IPS DF 19.7 (cell line): ENCODE measurements at places on chromosomes 5 and 9.

- DNase-seq, result no peak
These were observed 233.2 kb downstream of the ROR2 start for GRCh38 chr9:91716815-91717214.

GRCh38 chr5:152527358-152528052 lies 122.4 kb upstream of the NMUR2 start:
- DNase-seq, result no peak

DNA sequence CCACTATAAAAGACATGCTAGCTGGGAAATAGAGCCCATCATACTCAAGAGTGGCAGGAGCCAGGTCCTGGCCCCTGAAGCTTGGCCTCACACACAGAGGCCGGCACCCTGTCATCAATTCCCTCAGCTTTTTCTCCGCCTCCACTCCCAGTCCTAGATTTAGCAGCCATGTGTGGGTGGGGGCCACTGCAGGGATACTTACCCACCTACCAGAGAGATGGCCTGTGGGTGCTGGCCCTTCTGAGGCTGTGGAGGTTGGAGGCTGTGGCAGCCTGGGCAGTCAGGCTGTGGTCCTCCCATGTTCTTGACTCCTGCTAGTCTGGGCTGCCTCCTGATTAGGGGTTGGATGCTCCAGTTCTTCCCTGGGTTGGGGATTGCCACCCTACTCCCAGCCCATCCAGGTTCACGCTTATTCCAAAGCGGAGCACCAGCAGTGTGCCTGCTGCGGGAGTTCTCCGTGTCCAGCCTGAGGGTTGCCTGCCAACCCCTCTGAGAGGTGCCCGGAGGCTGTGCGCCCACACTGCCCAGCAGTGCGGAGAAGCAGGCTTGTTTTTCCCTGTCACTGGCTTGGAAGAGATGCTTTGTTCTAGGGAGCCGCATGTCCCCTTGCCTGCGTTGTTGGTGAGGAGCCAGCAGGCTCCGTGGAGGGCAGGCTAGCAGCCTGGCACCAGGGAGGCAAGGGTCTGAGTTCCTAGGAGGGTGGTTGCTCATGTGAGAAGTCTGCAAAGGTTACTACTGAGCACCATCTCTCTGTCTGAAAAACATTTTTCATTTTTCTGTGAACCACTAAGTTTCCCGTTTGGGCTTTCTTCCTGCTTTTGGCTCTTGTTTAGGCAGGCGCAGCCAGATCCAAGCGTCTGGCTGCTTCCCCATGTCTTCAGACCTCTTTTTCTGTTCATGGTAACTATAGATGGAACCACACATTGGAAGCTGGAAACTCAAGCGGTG lies 7.5 kb downstream of the SLC22A5 start:
- no peak for DNase-seq

DNA sequence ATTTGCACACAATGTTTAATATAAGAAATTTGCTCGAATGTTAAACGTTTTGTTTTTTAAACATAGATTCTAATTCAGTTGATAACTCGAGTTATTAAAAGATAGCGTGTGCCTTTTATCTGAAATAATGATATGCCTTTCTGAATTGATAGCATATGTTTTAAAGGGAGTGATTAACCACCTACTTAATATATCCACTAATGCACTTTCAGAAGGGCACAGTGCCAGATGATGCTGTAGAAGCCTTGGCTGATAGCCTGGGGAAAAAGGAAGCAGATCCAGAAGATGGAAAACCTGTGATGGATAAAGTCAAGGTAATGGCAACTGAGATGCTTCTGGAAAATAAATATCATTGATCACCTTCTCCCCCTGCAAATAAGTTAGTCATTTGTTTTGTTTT lies 53.9 kb downstream of the ERAP1 start:
- no peak for DNase-seq

DNA sequence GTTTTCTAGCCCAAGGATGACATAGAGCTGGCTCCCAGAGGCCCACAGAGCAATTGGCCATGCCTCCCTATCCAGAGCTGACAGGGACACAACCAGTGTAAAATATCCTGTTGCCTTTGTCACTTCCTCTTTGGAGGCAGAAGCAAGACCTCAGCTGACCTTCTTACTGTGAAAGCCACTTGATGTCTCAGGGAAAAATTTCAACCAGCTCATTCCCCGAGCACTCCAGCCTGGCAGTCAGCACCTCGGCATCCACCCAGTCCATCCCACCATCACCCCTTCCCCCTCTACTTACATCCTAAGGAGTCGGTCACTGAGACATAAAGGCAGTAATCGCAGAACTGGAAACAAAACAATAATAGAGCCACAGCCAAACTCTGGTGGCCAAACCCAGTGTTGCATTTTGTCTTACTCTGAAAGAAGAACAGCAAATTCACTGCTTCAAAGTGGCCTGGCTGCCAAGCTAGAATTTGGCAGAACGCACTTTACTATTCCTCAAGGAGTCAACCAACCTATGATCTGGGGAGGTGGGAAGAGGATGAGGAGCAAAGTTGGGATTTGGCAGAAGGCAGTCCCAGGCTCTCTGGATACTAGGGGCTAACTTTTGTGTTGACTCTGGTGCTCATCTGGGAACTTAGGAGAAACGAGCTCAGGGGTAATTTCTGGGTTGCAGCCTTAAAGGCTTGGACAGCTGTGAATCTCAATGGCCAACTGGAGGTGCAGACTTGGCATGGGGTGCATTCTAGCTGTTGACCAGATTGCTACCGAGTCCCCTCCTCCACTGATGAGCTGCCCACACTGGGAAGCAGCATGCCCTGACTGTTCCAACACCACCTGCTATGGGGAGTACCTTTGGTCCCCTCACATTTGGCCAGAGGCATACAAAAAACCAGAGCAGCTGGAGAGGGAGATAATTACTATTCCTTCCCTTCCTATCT lies 13.6 kb downstream of the NIPAL4 start:
- DNase-seq, result no peak

DNA sequence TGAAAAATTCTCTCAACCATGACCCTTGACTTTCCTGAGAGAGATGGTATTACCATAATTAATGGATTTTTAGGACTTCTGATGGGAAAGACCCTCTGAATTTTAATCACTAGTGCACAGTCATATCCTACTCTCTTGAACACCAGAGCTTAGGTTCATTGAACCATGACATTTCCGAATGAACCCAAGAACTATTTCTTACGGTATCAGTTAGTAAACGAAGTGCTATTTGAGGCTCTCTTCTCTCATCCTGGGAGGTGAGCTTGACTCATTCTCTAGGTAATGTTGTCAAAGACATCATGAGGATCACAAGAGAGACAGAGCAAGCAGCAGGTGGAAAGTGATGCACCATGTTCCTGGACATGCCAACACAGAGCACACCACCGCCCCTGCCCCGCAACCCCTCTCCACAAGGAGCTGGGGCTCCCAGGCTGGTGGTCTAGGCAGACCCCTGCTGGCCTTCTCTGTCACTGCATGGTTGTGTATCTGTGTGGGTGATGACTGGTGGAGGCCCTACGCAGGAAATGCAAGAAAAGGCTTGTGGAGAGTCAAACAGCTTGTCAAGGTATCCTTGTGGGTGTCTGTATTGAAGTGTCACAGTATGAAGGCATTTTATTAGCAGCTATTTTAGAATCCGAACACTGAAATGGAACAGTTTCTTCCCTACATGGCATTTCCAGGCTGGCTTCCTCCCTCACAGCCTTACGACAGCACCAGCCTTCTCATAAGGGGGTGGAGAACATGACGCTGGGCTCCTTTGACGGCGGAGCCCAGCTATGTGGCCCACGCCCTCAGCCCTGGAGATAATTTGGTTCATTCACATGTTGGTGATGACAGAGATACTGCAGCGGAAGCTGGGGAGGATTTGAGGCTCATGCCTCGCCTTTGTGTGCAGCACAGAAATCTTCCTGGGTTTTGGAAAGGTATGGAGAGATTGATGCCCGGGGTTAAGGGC lies 297.6 kb downstream of the NTRK2 start:
- peak; percentile 48 for DNase-seq

GRCh38 chr5:43104057-43104456 lies 16.7 kb upstream of the ZNF131 start:
- DNase-seq, result no peak

DNA sequence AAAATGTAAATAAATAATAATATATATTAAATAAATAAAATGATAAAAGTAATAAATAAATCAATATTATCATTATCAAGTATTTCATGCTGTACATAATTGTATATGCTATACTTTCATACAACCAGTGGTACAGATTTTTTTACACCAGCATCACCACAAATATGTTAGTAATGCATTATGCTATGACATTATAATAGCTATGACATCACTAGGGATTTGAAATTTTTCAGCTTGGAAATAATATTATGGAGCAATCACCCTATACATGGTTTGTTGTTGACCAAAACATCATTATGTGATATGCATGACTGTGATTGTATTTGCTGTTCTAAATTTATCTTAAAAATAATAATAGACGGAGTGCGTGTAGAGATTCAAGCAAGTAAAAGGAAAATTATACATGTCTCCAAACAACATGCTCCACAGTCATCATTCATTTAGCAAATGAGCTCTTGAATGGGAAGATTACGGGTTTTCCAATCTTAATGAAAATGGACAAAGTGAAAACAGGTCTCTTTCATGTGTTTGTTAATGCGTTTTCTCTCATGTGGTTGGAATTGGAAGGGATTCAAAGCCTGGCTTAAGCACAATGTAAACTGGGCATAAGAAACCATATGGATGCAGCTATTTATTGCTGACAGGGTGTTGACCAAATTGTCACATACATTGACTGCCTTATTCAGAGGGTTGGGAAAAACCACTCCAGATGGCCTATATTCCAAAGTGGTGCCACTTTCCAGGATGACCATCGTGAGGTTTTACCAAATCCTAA lies 643.0 kb upstream of the RGMB start:
- DNase-seq, result no peak

DNA sequence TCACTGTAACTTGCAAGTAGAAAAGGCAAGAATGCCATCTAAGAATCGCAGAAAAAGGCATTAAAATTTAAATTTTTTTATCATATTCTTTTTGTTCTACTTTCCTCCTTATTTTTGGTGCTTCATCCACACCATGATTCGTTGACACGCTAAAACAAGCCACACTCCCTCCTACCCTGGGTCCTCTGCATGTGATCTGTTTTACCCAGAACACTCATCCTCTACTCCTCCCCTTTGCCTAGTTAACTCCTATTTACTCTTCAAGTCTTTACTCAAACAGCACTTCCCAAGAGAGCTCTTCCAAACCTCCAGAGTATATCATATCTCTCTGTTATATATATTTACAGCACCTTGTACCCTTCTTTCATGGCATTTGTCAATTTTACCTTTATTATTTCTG lies 61.4 kb upstream of the SRP19 start:
- DNase-seq, result no peak

GRCh38 chr9:124595743-124596142 lies 88.5 kb upstream of the NR5A1 start:
- no peak for DNase-seq

- no peak for DNase-seq
These were observed 59.2 kb downstream of the TSSK1B start for GRCh38 chr5:113375480-113376060.

DNA sequence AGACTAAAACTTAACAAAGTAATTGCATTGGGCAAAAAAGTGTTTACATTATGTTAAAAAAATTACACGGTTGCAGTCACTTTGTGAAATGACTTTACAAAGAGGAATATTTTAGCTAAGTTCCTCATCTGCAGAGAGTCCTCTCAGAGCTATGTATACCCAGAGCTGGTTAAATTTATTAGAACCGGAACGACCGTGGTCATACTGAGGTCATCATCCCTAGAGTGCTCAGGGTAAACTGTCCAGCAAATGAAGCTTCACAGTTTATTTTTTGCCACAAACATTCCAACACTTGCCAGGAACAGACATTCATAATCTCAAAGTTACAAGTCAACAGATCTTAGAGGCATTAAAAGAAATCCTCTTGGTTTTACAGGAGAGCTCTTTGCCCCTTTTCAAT lies 897 bp downstream of the ROPN1L start:
- DNase-seq, result no peak

DNA sequence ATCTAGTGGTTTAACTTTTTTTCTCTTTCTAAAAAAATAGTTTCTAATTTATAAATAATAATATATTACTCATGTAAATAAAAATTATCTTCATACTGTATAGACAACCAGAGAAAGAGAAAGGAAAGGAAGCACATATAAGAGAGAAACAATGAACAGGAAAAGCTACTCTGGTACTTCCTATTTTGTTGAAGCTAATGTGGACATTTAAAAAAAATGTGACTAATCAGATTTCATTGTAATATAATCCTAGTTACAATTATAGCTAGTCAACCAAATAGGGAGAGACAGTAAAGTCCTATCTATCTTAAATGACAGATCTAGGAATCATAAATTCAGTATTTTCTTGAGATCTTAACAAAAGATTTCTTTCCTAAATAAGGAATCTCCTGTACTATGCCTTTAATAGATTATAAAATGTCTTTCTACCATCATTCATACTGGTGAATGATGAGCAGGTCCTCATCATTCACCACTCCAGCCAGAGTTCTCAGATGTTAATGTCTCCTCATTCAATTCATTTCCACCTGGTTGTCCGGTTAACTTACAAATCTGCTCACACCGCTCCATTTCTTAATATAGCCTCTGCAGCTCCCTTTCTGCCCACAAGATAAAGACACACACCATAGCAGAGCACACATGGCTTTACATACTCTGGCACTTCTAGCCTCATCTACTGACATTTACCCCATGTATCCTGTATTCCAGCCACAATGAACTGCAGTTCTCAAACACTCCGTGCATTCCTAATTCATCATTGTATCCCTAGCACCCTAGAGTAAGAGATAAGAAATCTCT lies 30.9 kb downstream of the ZFR start:
- DNase-seq, result no peak

DNA sequence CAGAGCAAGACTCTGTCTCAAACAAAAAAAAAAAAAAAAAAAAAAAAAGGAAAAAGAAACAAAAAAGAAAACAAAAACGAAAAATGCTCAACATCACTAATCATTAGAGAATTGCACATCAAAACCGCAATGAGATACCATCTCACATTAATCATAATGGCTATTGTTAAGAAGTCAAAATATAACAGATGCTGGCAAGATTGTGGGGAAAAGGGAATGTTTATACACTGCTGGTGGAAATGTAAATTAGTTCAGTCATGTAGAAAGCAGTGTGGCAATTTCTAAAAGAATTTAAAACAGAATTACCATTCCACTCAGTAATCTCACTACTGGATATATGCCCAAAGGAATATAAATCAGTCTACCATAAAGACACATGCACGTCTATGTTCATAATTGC lies 50.4 kb upstream of the PRR16 start:
- no peak for DNase-seq

- no peak for DNase-seq
These were observed 216.4 kb downstream of the EPB41L4A start for GRCh38 chr5:112202694-112203093.

- no peak for DNase-seq
These were observed 13.5 kb upstream of the PDZD2 start for GRCh38 chr5:31625394-31625793.

GRCh38 chr5:142819292-142819691 lies 49.1 kb downstream of the ARHGAP26 start:
- no peak for DNase-seq
